Activated CD8-positive, alpha-beta memory T cell treated with anti-CD3 and anti-CD28 coated beads, Interleukin-2, amount 50 U/mL, for 4 hours (primary cell): ENCODE measurements at places on chromosomes 6 and 20.
A peak's percentile ranks its signal among the peaks of the same experiment; 100 is the strongest.

DNA sequence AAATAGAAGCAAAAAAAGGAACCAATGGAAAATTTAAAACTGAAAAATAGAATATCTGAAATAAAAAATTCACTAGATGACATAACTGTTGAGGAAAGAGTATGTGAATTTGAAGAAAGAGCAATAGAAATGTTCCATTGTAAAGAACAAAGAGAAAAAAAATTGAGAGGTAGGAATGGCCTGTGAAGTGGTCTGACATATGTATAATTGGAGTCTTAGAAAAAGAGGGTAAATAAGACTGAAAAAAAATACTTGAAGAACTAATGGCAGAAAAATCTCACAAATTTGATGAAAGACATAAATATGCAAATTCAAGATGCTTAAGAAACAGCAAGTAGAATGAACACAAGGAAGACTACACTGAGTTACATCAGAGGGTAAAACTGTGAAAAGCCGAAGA is 93.4 kb downstream of the QKI start:
- no peak for DNase-seq

GRCh38 chr6:93792746-93793145 is 373.4 kb upstream of the EPHA7 start:
- no peak for DNase-seq

GRCh38 chr6:166570929-166571713 is 15.4 kb downstream of the RAMACL start:
- no peak for DNase-seq

DNA sequence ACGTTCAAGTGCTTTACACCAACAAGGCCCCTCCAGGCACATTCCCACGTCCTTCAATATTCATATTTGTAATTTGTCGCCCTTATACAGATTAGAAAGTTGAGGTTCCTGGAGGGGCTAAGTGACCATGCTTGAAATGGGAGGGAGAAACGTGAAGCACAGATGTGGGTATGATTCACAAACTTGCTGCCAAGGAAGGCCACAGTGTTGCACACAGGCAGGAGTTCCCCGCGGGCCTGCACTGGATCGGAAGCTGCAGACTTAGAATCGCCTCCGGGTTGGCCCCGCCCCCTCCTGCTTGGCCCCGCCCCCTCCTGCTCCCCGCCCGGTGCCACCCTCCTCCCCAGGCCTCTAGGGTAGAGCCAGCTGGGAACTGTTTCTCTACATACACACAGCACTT is 58.2 kb upstream of the QKI start:
- DNase-seq = no peak

GRCh38 chr6:76703786-76704185 is 631.3 kb upstream of the IMPG1 start:
- DNase-seq = no peak

GRCh38 chr6:41774841-41775240 is 4.9 kb downstream of the FRS3 start:
- no peak for DNase-seq

DNA sequence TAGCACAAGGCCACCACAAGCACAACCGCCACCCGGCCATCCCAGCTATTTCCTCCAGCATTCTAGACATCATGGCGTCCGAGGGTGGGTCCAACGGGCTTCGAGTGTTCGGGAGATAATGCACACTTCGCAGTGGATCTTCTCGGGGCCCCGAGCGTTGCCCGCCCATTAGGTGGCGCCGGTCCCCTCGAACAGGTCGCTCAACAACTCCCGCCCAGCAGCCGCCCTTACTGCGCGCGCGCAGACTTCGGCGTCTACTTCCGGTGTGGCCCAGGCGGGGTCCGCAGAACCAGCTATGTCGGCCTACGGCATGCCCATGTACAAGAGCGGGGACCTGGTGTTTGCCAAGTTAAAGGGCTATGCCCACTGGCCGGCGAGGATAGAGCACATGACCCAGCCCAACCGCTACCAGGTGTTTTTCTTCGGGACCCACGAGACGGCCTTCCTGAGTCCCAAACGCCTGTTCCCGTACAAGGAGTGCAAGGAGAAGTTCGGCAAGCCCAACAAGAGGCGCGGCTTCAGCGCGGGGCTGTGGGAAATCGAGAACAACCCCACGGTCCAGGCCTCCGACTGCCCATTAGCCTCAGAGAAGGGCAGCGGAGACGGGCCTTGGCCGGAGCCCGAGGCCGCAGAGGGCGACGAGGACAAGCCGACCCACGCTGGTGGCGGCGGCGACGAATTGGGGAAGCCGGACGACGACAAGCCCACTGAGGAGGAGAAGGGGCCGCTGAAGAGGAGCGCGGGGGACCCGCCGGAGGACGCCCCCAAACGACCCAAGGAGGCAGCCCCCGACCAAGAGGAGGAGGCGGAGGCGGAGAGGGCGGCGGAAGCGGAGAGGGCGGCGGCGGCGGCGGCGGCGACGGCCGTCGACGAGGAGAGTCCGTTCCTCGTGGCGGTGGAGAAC is at the start of gene HDGFL1:
HDGFL1 (plus strand) TSS at position 286 of the 904 bp plus-strand sequence; CDS start at position 296, 10 bp downstream.
- DNase-seq = no peak

- no peak for DNase-seq
Observed at GRCh38 chr6:3991941-3992340, 87.0 kb downstream of the FAM217A start.

GRCh38 chr6:87164004-87164403 is 8.6 kb downstream of the ZNF292 start:
- no peak for DNase-seq

DNA sequence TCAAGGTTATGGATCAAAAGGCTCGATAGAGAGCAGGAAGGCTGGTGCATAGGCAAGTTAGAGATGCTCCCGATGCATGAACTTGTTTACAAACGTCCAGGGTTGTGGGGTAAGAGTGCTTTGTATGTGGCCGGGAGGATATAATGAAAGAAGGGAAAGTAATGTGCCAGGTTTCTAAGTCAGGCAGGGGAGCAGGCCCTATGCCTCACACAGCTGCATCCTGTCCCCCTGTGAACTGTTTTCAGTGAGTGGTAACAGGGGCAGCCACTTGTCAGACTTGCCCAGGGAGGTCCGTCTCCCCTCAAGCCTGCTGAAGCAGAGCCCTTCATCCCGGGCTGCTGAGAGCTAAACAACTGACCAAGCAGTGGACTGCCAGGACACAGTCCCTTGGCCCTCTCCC is 19.4 kb downstream of the KCNK5 start:
- DNase-seq = no peak

DNA sequence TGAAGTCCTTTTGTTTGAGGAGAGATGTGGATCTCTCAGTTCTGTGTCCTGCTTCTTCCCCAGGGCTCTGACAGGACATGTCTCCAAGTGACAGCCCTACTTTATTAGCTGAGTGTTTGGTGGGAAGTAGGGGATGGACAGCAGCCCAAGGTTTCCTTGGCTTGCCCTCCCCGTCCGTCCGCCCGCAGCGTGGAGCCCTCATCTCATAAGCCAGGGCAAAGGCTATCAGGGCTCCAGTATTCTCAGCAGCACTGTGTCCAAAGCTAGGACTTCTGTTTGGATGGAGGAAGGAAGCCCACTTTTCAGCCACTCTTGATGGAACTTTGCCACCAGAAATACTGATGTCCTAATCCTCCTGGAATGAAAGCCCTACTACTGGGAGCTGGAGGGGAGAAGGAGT is 13.6 kb downstream of the CDC5L start:
- DNase-seq = no peak

- DNase-seq = no peak
Observed at GRCh38 chr6:21340573-21340972, 253.0 kb upstream of the SOX4 start.

DNA sequence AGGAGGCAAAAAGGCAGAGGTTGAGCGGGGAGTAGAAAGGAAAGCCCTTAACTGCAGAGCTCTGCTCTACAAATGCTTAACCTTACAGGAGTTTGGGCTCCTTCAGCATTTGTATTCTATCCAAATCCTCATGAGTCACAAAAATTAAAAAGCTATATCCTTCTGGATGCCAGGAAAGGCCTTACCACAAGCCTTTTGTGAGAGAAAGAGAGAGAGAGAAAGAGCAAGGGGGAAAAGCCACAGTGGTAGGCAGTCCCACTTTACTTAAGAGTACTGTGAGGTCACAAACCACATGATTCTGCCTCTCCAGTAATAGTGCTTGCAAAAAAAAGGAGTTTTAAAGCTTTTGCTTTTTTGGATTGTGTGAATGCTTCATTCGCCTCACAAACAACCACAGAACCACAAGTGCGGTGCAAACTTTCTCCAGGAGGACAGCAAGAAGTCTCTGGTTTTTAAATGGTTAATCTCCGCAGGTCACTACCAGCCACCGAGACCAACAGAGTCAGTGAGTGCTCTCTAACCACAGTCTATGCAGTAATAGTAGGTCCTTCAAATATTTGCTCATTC is at the start of gene RUNX2:
RUNX2 (plus strand) TSS at position 375 of the 567 bp plus-strand sequence. CDS start 397 bp downstream, outside the sequence.
- DNase-seq = no peak

GRCh38 chr6:116444092-116444491 is 17.1 kb upstream of the CALHM6 start:
- DNase-seq = no peak

DNA sequence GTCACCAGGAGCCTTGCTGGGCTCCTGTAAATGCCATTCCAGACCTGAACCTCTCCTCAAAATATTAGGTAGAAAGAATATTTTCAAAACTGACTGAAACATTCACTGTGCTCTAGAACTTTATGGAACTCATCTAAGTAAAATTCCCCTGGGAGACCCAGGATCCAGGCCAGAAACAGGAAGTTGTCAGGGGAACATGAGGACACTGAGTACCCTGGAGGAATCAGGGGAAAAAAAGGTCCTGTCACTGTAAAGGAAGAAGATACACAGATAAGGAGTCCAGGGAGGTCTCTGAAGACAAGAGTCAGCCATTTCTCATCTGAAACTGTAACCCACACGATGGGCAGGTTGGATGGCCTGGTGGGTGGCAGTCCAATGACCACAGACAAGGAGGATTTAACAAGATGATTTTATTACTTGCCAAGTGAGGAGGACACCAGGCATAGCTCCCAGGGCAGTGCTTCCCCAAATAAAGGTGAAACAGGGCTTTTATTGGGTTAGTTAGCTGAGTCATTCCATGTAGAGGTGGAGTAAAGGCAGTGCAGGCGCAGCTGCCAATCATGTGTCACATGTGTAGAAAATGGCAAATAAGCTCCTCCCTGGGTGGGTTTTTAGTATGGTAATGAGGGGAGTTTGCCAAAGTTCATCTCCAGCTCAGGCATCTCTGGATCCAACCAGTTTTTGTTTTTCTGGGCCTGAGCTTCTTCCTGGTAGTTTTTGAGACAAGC is 138.5 kb downstream of the RCAN2 start:
- DNase-seq = no peak

DNA sequence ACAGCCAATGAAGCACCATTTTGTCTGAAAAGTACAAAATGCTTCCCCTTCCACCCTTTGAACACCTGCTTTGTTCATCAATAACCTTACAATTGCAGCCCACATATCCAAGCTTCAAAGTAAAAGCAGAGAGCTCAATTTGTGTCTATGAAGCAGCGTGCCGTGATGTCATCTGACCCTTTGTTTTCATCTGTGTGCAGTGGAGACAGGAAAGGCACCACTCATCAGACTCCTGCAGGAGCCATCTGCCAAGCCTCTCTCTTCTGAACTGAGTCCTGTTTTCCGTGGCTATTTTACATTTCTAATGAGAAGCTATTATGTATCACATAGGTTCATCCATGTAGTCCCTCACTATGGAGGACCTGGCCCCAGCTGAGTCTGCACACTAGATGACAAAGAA is 7.5 kb upstream of the LY86 start:
- peak; percentile 43 for DNase-seq

DNA sequence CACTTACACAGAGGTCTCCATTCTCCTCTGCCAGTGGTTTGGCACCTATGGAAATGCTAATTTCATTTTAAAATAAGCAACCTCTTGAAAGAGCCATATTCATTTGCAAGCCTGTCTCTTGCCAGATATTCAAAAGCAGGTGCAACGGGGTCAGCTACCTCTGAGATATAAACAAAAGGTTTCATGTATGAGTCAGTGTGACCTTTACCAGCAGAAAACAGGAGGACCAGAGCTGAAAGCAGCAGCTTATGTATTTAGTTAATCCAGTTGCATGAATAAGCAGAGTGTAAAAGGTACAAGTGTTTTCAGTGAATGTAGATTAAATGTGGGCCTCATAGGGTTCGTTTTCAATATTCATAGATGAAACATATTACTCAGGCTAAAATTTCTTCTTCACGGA is 56.0 kb downstream of the TENT5A start:
- DNase-seq = no peak

GRCh38 chr6:52953911-52954839 is 40.9 kb downstream of the GSTA4 start:
- no peak for DNase-seq

- no peak for DNase-seq
Observed at GRCh38 chr6:134951494-134952263, 1.8 kb upstream of the ALDH8A1 start.

- DNase-seq = no peak
Observed at GRCh38 chr6:142378138-142378875, 76.5 kb downstream of the ADGRG6 start.

DNA sequence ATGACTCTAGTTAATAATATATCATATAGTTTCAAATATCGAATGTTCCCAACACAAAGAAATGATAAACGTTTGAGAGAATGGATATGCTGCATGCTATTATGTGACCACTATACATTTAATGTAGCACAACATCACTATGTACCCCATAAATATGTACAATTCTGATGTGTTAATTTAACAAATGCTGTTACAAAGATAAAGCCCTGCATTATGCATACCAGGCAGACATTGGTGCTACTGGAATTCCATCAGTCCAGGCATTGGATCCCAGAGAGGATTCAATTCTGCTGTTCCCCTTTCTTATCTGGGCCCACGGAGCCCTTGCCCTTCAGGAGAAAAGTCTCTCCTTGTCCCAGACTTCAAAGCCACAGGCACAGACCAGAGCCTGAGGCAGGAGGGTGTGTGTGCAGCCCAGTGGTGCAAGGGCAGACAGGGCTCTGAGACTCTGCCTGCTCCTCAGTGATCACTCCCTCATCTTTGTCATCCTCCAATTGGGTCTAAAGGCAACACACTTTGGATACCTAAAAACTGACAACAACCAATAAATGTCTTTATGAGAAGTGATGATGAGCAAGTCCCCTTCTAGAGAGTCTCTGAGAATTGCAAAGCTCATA is 45.2 kb downstream of the PSMG4 start:
- no peak for DNase-seq

DNA sequence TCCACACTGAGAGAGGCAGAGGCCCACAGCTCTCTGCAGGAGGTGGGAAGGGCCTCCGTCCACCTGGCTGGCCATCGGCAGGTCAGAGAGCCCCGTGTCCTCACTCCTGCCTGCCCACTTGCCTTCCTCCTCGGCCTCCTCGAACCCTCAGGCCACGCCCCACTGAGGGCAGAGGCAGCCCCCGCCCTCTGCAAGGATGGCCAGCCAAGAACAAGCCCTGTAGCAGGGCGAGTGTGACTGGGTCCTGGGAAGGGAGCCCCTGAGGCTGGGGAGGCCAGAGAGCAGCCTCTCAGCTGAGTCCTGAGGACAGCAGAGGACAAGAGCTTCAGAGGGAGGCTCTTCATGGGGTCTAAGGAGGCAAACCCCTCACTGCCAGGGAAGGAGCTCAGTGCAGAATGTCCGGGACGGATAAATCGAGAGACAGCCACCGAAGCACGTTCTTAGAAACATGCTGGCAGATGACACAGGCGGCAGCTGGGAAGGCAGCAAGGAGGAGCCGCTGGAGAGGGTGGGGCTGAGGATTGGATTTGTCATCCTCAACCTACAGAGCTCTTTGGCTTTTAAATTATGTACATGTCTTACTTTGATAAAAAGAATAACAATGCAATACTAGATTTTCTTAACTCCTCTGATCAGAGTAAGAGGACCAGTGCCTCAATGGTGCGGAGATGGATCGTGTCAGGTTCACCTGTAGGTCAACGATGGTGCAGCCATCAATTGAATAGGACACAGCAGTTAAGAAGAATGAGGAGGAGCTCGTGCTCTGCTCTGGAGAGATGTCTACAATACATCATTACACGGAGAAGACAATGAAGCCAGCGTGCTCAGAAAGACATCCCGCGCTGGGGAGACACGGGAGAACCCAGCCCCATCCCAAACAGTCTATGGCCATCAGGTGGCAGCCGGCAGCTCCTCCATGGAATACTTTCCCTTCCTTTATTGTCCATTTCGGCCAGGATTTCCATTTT is 53.0 kb downstream of the GNAS-AS1 start:
- DNase-seq = no peak
